ENCODE measurements at places on chromosomes 11 and 22.

- peak; percentile 97 for DNase-seq
Observed at GRCh38 chr11:20112291-20113148, 47.8 kb downstream of the DBX1 start.

- DNase-seq, result no peak
Observed at GRCh38 chr11:70698871-70699270, 300.5 kb downstream of the CTTN start.

- no peak for DNase-seq
Observed at GRCh38 chr22:36954251-36955014, 41.0 kb downstream of the CSF2RB start.

GRCh38 chr22:30702856-30703255, 8.2 kb downstream of the OSBP2 start:
- no peak for DNase-seq

- DNase-seq, result no peak
Observed at GRCh38 chr11:131584785-131585592, 214.6 kb downstream of the NTM start.

DNA sequence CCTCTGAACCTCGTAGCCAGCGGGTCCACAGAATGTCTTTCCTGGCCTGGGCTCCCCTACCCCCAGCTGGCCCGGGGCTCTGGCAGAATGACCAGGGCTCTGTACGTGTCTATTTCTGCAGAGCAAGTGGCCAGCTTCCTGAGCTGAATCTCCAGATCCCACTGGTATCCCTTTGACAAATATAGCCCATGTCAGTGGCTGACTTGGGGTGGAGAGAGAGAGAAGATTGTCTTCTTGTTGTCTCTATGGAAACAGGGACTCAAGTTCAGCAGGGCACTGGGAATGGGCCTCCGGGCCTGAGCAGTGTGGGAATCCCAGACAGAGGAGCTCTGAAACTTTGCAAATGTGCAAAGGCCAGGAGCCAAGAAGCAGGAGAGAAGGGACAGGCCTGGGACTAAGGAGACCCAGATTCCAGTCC, 33.9 kb downstream of the ANO1 start:
- peak; percentile 13 for DNase-seq

GRCh38 chr11:93392867-93393266, 62.3 kb downstream of the DEUP1 start:
- DNase-seq, result peak; percentile 83

- DNase-seq, result no peak
Observed at GRCh38 chr11:94649964-94650623, 82.9 kb downstream of the PIWIL4 start.

DNA sequence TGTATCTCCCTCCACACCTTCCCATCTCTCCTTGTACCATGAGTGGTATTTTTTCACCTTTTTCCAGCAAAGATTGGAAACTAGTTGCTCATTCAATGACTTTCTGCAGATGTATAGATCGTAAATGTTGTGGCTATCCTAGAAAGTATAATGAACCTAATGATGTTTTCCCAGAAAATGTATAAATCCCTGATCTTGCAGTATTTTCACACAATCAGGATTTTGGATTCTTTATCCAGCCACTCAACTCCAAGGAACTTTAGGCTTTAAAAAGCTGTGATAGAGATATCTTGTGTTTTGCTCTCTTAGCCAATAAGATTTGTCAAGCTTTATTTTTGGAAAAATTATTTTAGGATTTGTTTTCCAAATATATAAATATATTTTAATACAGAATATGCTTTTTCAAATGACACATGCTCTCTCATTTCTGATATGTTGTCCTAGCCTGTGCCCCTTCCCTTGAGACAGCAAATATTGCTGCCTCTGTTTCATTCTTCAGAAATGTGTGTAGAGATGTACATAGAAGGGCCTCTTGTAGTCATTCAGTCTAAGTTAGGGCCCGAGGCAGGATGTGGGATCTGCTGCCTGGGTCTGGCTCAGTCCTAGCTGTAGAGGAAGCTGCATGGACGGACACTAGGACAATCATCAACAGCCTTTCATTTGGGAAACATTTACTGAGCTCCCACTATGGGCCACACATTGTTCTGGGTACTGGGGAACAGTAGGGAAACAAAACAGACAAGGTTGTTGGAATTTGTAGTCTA, 62.4 kb downstream of the NAV2 start:
- DNase-seq, result no peak

DNA sequence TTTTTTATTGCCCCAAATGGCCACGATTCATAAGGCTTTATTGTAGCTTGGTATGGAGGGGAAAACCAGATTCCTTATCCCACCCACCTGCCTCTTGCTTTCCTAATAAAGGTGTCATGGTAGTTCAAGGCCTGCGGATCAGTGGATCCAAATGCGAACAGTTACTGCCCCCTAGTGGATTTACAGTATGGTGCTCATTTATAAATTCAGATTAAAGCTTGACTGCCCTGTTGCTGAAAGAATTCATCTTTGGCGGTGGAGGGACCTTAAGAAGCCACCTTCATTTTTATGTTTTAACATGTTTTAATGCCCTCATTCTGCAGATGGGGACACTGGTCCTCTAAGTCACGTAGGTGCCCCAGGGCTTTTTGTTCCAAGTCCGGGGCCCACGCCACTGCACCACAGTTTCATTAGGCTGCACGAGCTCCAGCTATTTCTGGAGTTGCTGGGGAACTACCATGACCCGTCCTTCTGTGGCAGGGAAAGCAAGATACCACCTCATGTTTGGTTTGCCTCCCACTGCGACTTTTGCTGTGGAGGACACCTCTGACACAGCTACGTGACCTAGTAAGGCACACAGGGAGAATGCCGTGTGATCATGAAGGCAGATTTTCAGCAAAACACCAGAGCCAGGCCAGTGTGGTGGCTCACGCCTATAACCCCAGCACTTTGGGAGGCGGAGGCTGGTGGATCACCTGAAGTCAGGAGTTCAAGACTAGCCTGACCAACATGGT, 15.6 kb upstream of the INCENP start:
- DNase-seq, result peak; percentile 54

DNA sequence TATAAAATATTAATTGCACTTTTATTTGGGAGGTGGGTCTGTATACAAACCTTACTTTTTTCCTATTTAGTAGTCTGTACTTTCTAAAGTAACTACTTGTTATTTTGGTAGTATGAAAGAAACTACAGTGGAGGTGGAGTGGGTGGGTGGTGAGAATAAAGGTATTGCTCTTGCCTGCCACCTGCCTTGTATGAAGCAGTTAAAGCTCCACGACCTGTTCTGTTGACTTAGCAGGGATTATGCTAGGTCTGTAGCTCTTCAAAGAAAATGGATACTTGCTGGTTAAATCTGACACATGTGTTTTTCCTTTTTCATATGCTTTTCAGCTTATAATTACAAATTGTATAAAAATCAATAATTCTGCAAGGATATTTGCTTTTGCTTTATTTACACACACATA, 111.9 kb downstream of the EHF start:
- no peak for DNase-seq

GRCh38 chr11:65438257-65439151, 15.9 kb downstream of the NEAT1 start:
- no peak for DNase-seq

- DNase-seq, result no peak
Observed at GRCh38 chr11:128476049-128476448, 111.3 kb downstream of the ETS1 start.

DNA sequence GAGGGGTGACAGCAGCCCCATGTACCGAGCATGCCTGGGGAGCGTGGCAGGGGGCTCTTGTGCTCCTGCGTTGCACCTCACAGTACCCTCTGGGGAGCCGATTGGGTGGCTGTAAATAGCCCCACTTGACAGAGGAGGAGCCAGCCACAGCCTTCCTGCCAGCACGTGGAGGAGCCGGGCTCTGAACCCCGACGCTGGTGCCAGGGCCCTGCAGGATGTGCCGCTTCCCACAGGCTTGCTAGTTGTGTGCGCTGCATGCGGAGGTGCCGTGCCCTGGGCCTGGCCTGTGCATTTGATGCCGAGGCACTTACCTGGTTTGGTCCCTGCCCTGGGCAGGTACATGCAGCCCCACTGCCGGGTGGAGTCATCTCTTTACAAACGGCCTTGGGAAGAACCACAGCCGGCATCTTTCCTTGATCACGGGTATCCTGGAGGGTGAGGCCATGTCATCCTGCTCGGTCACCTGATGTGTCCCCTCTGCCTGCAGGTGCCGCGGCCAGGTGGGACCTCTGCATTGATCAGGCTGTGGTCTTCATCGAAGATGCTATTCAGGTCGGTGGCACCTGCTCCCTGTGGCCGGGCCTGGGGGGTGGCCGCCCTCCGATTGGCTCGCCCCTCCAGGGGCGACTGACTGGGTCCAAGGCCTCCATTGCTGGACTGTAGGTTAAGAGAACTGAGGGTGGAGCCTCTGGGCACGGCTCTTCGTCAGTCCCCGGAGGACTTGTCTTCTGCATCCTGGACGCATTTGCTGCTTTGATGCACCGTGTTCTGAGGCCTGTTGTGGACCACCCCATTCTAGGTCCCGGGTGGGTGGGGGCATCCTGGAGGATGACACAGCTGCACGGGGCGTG, 5.0 kb downstream of the TPCN2 start:
- no peak for DNase-seq

DNA sequence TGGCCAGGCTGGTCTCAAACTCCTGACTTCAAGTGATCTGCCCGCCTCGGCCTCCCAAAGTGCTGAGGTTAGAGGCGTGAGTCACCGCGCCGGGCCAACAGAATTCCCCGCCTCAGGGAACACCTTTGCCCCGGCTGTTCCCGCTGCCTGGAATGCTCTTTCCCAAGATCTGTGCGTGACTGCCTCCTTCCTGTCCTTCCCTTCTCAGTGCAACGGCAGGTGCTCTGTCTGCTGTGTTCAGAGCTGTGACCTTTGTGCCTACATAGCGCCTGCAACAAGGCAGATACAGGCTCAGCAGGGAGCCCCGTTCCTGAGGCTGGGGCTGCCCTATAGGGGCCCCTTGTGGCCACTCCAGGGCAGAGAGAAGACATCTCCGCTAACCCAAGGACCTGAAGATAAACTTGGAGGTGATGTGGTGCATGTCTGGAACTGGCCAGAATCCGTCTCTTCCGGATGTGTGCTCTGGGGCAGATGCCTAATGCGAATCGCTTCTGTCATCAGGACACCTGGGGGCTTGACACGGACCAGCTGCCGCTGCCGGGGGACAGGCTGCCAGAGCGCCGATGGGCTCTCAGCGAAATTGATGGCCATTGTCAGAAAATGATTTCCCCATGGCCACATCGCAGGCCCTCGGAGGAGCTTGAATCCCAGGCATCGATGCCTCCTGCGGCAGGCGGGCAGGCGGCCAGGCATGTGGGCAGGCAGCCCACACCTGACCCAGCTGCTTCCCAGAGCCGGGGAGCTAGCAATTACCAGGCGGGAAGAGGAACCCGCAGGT, 43.5 kb upstream of the TCF20 start:
- DNase-seq, result peak; percentile 81

GRCh38 chr22:40043081-40043480, 48.3 kb downstream of the FAM83F start:
- no peak for DNase-seq

DNA sequence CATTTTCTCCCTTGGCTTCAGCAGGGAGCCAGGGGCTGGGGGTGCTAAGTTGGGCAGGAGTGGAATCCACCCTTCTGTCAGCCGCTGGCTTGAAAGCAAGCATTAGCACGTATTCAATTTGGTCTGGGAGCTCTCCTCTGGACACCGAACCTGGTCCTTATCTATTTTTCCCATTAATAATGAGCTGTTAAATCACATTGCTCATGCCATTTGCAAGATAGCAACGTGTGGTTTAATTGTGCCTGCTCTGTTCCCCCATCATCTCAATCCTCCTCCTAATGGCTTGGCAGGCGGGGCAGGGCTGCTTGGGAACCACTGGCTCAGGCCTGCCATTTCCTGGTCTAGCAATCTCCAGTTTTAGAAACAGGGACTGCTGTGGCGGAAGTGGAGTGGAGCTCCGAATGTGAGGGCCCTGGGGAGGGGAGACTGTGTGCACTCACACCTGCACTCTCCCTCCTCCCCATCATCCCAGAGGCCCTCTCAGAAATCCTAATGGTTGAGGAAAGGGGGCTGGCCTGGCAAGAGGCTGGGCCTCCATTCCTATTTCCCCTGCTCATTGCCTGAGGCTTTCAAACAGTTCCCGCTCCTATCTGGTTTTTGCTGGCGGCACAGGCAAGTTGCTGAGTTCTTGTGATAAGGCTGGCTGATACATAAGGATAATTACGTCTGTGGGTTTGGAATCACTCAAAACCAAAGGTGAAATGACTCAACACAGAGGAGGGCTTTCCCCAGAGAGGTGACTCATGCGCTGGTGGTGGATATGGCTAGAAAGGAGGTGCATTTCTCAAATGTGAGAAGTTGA, 201.2 kb upstream of the E2F8 start:
- DNase-seq, result peak; percentile 97

- DNase-seq, result no peak
Observed at GRCh38 chr11:15695096-15695721, 580.5 kb downstream of the INSC start.

GRCh38 chr11:45806072-45806933, 1.4 kb downstream of the SLC35C1 start:
- DNase-seq, result no peak

DNA sequence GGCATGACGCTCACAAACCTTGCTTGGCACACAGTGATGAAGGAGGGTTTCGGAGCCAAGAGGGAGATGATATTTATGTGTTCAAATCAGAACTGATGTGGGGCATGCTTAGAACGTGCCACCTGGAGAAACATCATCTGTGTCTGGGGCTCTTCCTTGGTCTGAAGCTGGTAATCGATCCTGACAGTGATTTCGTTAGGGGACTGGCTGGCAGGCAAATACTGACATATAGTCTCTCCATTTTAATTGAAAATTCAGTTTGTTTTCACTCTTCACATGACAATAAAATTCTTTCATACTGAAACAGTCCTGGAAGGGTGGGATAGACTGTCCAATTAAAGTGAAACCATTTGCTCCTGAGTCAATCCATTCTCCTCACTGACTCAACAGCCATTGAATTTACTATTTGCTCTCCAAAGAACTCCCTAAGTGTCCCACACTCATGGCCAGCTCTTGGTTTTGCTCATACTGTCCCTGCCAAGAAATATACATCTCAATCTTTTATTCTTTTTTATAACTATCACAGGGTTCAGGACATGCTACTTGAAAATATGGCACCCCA, 134.8 kb downstream of the TRPC6 start:
- no peak for DNase-seq
